ENCODE measurements at places on chromosomes 4 and X. TPM values are rescaled to one million over a fixed set of nuclear protein-coding genes. Genes with fewer than 3 reads are reported as not detected.

FGF2 gene
- total RNA-seq = not detected

TXK gene
- 1.7 TPM for total RNA-seq

FANCB gene
- total RNA-seq = 3.2 TPM

ADAMTS3 gene
- total RNA-seq = not detected

EVC2 gene
- total RNA-seq = not detected

ELF4 gene
- total RNA-seq = 39.8 TPM

NAP1L2 gene
- total RNA-seq = not detected

NLGN4X gene
- not detected for total RNA-seq

FAT4 gene
- not detected for total RNA-seq

PDCL2 gene
- total RNA-seq = not detected

SHOX gene
- total RNA-seq = not detected

RNF212 gene
- not detected for total RNA-seq

SEC31A gene
- total RNA-seq = 60.6 TPM

CT55 gene
- total RNA-seq = not detected

SLC26A1 gene
- total RNA-seq = 5.8 TPM

MGAT4D gene
- total RNA-seq = not detected

IGBP1 gene
- 33.8 TPM for total RNA-seq

UCP1 gene
- not detected for total RNA-seq

PAGE4 gene
- not detected for total RNA-seq

All from HT-29 (cell line).